ENCODE measurements at places on chromosomes 3 and 15. TPM values are rescaled to one million over a fixed set of nuclear protein-coding genes. Genes with fewer than 3 reads are reported as not detected.

DNA sequence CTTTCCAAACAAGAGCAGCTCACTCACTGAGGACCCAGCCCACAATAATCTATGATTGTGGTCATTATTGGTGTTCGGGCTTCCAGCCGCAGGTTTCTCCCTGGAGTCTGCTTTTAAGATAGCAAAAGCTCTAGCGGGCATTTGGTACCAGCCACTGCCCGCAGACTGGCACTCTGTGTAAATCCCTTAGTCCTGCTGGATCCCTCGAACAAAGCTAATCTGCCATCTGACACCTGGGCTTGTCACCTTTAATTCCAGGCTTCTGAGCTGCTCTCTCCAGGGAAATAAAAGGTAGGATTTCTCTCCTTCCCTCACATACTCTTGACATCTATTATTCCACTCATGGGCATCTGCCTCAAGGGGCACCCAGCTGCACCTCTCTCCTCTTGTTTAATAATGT is 158.7 kb downstream of the PDCD6IP start:
- DNase-seq = no peak

Gene AGBL1
- total RNA-seq = not detected

GRCh38 chr3:120780977-120781376 is 38.4 kb downstream of the GTF2E1 start:
- DNase-seq = peak; percentile 43

Gene CD80
- total RNA-seq = not detected

GRCh38 chr3:149579838-149580542 is 77.8 kb downstream of the WWTR1 start:
- no peak for DNase-seq

- DNase-seq = no peak
Observed at GRCh38 chr15:91445695-91446228, 345.7 kb downstream of the SV2B start.

Gene CHL1
- 67.9 TPM for total RNA-seq

DNA sequence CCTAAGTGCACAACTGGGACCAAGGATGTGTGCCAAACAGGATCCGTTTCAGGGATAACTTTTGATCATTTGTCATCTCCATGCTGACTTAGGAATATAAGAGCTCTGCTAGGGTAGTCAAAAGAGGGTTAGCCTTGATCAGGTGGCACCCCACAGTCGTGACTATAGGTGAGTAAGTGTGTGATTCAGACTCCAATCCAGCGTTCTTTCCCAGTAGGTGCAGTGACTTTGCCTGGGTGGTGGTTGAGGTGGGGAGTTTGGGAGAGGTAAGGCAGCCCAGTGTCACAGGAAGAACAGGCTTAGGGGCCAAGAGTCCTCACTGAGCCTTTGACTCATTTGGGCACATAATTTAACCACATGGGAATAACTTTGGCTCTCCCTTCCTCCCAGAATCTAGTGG is 51.0 kb downstream of the CHDH start:
- DNase-seq = no peak

- DNase-seq = no peak
Observed at GRCh38 chr15:53875711-53876110, 102.5 kb upstream of the UNC13C start.

GRCh38 chr3:170424879-170425278 is 6.2 kb downstream of the CLDN11 start:
- no peak for DNase-seq

Gene MRAS
- 244 TPM for total RNA-seq

GRCh38 chr3:177405191-177405672 is 207.9 kb upstream of the TBL1XR1 start:
- DNase-seq = no peak

DNA sequence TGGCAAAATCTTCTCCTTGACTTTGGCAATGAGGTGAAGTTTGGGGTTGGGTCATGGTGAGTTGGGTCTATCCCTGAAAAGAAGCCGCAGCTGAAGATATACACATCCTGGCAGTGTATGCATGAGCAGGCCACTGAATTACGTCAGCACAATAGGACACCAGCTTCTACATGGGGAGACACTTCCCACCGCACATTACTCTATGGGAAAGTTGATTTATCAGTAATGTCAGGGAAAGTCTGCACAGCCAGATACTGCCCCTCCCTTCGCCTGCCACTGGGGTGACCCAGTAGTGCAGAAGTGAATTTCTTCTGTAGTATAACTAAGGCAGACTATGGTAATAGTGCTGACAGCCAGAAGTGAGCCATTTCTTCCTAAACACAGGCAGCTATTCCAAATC is 245.0 kb downstream of the NTRK3 start:
- DNase-seq = no peak

- no peak for DNase-seq
Observed at GRCh38 chr3:2889736-2890135, 220.4 kb downstream of the IL5RA start.
